ENCODE measurements at places on chromosomes 5 and 9. TPM values are rescaled to one million over a fixed set of nuclear protein-coding genes. Genes with fewer than 3 reads are reported as not detected.

Gene CBY3
- total RNA-seq = not detected

Gene OR1Q1
- total RNA-seq = not detected

Gene CACNA1B
- not detected for total RNA-seq

Gene IFNA21
- total RNA-seq = not detected

Gene SLC36A2
- total RNA-seq = not detected

Gene C9orf50
- 0.62 TPM for total RNA-seq

Gene TEX48
- total RNA-seq = not detected

Gene IL13
- total RNA-seq = not detected

Gene PRRC1
- total RNA-seq = 47.9 TPM

Gene OGN
- total RNA-seq = 318 TPM

- DNase-seq = no peak
- H3K27ac ChIP-seq = no peak overlapping the region
- no peaks in the 10 kb centered on the region for H3K27me3 ChIP-seq
- peaks cover 5% of the 10 kb centered on the region for H3K36me3 ChIP-seq
- H3K4me1 ChIP-seq = no peaks in the 10 kb centered on the region
These were observed 93.0 kb downstream of the TEK start for GRCh38 chr9:27202056-27202455.

- no peak for DNase-seq
- H3K36me3 ChIP-seq = no peaks in the 10 kb centered on the region
- H3K4me3 ChIP-seq = no peak overlapping the region
These were observed 735 bp downstream of the DMRT3 start for GRCh38 chr9:976943-977837.

DNA sequence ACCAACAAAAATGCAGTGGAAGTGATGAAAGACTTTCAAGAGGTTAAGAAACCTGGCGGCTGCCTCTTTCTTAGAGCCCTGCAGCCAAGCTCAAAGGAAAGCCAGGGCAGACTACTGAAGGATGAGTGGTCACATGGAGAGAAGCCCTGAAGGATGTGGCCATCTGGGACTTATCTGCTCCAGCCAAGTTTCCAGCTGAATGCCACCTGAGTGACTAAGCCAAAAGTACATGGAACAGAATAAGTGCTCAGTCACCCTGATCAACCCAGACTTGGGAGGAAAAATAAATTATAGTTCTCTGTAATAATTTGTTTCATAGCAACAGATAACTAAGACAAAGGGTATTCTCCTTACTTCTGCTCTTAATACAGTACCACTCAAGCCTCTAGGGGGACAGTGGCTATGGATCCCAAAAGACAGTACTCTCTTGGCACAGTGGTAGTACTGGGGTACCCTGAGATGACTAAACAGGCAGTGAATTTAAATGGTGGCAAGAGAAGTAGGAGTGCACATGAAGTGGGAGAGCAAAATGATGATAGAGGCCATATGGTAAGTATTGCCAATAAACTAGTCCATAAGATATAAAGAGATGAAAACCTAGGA, 182.3 kb downstream of the ELAVL2 start:
- H3K36me3 ChIP-seq = no peaks in the 10 kb centered on the region
- H3K4me1 ChIP-seq = no peaks in the 10 kb centered on the region
- H3K4me3 ChIP-seq = no peak overlapping the region
- no peak overlapping the region for H3K27ac ChIP-seq

GRCh38 chr5:965604-966344, 42.8 kb upstream of the NKD2 start:
- H3K4me3 ChIP-seq = no peak overlapping the region
- no peaks in the 10 kb centered on the region for H3K4me1 ChIP-seq
- H3K27ac ChIP-seq = no peak overlapping the region
- no peaks in the 10 kb centered on the region for H3K27me3 ChIP-seq
- H3K36me3 ChIP-seq = no peaks in the 10 kb centered on the region
- peak; percentile 32 for DNase-seq

GRCh38 chr5:32144378-32145207, 29.5 kb downstream of the GOLPH3 start:
- DNase-seq = no peak
- no peak overlapping the region for H3K27ac ChIP-seq
- peaks cover 8% of the 10 kb centered on the region for H3K4me1 ChIP-seq
- no peak overlapping the region for H3K4me3 ChIP-seq
- no peaks in the 10 kb centered on the region for H3K27me3 ChIP-seq
- H3K36me3 ChIP-seq = no peaks in the 10 kb centered on the region

- H3K4me1 ChIP-seq = no peaks in the 10 kb centered on the region
- no peak overlapping the region for H3K4me3 ChIP-seq
- DNase-seq = no peak
- no peaks in the 10 kb centered on the region for H3K27me3 ChIP-seq
These were observed 562.8 kb downstream of the PTPRD start for GRCh38 chr9:10050016-10050415.

GRCh38 chr5:103962023-103962422, 399.4 kb upstream of the NUDT12 start:
- no peaks in the 10 kb centered on the region for H3K36me3 ChIP-seq
- H3K4me3 ChIP-seq = no peak overlapping the region
- no peak overlapping the region for H3K27ac ChIP-seq
- H3K27me3 ChIP-seq = no peaks in the 10 kb centered on the region

DNA sequence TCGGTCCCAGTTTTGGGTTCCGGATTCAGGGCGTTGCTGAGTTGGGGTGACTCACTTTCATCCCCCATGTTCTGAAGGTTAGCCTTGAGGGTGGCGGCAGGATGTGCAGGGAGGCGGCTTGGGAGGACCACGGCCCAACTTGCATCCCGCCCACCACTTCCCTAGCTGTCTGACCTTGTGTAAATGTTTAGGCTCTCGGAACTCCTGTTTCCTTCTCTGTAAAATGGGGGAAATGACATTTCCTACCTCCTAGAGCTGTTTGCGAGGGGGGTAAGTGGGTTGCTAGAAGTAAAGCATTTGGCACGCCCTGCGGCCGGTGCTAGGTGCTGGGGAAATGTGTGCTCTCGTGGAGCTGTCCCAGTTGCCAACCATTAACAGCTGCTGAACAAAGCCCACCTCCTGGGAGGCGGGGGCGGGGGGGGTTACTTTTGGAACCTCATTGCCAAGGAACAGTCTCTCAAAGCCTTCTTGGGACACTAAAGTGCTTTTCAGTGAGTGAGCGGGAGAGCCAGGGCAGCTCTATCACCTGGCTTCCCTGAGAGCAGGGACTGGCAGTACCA, 27.5 kb downstream of the PTGES2 start:
- DNase-seq = peak; percentile 75
- H3K36me3 ChIP-seq = peaks cover 3% of the 10 kb centered on the region
- no peak overlapping the region for H3K4me3 ChIP-seq
- peak overlapping the region; percentile 91 for H3K27ac ChIP-seq

- no peak for DNase-seq
- no peak overlapping the region for H3K4me3 ChIP-seq
- no peaks in the 10 kb centered on the region for H3K4me1 ChIP-seq
- H3K36me3 ChIP-seq = no peaks in the 10 kb centered on the region
- no peak overlapping the region for H3K27ac ChIP-seq
These were observed 30.0 kb downstream of the GOLM1 start for GRCh38 chr9:86069206-86069869.

DNA sequence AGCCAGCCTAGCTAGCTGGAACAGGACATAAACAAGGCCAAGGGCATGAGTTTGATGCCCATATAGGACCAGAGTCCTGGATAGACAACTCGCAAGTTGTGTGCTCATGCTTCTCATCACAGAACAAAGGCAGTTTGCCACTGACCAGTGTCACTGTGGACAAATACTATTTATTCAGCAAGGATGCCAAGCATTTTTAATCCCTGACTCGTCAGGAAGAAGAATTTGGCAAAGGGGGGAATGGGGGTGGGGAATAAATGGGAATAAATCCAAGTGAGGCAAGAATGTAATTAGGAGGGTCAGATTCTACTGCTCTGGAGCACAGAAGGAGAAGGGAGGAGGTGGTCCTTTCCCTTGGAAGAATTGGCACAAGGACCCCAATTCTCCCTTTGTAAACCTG, 46.8 kb upstream of the ANKRD55 start:
- no peak overlapping the region for H3K27ac ChIP-seq
- H3K4me1 ChIP-seq = no peaks in the 10 kb centered on the region
- no peak for DNase-seq
- no peaks in the 10 kb centered on the region for H3K27me3 ChIP-seq
- no peak overlapping the region for H3K4me3 ChIP-seq

DNA sequence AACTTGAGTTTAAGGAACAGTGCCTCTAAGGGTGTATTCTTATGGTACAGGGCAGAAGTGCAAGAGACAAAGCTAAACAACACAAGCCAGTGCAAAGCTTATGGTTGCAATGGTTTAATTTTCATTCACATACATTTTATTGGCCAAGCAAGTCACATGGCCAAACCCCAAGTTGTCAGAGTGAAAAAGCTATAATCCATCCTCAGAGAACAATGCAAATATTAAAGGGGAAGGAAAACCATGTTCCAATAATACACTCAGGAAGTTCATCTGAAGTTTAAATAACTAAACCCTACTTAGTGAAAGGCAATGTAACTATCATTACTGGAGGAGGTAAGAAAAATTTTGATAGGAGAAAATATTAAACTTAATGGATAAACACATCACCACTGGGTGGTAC, 26.6 kb upstream of the TLR4 start:
- no peaks in the 10 kb centered on the region for H3K4me1 ChIP-seq
- no peak overlapping the region for H3K4me3 ChIP-seq
- no peaks in the 10 kb centered on the region for H3K36me3 ChIP-seq
- H3K27me3 ChIP-seq = no peaks in the 10 kb centered on the region

GRCh38 chr9:8628791-8629190, 829.2 kb upstream of the DMAC1 start:
- no peaks in the 10 kb centered on the region for H3K36me3 ChIP-seq
- no peak overlapping the region for H3K4me3 ChIP-seq
- H3K27ac ChIP-seq = no peak overlapping the region
- DNase-seq = no peak
- no peaks in the 10 kb centered on the region for H3K27me3 ChIP-seq
- peaks cover 1% of the 10 kb centered on the region for H3K4me1 ChIP-seq

DNA sequence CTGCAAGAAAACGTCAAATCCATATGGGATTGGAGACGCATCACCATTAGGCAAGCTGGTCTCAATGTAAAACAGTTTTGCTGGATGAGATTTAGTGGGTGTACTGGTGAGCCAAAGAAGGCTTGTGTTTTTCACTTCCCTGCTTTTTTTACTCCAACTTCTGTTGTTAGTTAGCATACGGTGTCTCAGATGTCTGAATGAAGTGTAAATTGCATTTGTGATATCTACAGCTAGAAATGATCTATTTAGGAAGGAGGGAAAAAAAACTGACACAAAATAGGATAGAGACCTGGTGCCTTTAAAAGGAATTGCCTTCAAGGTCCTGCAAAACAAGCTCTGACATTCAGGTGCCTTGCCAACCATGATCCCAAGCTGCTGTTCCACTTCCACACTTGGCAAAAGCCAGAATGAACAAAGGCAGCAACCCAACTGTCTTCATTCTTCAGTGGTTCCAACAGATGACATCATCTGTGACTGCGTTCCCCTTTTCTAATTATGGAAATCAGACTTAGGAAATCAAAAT, 104.2 kb upstream of the RAI14 start:
- H3K4me1 ChIP-seq = no peaks in the 10 kb centered on the region
- no peak for DNase-seq
- H3K36me3 ChIP-seq = no peaks in the 10 kb centered on the region
- no peaks in the 10 kb centered on the region for H3K27me3 ChIP-seq
- no peak overlapping the region for H3K4me3 ChIP-seq

- no peak overlapping the region for H3K27ac ChIP-seq
- H3K36me3 ChIP-seq = no peaks in the 10 kb centered on the region
- no peaks in the 10 kb centered on the region for H3K4me1 ChIP-seq
- no peak overlapping the region for H3K4me3 ChIP-seq
These were observed 29.8 kb upstream of the TNPO1 start for GRCh38 chr5:72786676-72787075.
